ENCODE measurements at places on chromosomes 4 and X.

DNA sequence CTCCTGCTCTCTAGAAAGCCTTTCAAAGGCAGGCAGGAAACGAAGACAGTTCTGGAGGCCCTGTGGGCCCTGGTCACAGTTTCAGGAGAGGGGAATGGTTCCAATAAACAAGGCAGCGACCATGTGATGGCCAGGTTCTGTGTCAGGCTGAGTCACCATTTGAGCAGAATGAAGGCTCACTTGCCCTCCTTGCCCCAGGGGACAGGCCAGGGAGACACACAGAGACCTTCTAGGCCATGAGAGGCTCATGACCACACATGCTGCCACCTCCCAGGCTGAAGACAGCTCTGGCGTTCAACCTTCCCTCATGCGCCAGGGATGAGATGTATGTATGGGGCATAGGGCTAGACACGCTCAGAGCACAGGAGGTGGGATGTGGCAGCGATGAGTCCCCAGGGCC, 22.9 kb upstream of the TRIM2 start:
- no peak for DNase-seq

- no peak for DNase-seq
Measured at GRCh38 chr4:60723796-60724195, 476.3 kb upstream of the ADGRL3 start.

DNA sequence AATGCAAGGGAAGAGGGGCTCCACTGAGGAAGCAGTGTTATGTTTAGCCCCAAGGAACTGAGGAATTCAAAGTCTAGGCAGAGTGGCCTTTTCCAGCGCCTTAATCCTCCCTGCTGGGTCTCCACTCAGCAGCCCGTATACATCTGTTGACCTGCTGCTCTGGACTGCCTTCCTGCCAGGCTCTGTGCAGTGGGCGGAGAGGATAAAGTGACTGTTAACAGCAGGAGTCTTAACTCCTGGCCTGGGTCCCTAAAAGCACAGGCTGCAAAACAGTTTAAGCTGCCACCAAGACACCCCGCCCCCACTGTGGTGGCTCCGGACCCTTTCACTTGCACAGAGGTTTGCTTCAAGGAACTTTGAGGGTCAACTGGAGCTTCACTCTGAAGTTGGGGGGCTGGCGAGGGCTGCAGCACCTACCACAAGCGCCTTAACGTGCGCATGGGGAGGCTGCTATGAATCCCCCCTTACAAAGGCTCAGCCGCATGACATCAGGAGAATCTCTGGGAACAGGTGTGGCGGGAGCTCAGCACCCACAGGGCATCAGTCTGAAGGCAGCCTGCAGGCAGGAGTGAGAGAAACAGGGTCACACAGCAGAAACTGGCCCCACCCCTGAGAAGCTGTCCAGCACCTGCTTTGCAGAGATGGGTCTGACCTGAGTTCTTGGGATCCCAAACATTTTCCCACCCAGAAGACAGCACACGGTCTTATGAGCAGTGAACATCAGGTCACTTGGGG, 358.2 kb upstream of the GATB start:
- no peak for DNase-seq

DNA sequence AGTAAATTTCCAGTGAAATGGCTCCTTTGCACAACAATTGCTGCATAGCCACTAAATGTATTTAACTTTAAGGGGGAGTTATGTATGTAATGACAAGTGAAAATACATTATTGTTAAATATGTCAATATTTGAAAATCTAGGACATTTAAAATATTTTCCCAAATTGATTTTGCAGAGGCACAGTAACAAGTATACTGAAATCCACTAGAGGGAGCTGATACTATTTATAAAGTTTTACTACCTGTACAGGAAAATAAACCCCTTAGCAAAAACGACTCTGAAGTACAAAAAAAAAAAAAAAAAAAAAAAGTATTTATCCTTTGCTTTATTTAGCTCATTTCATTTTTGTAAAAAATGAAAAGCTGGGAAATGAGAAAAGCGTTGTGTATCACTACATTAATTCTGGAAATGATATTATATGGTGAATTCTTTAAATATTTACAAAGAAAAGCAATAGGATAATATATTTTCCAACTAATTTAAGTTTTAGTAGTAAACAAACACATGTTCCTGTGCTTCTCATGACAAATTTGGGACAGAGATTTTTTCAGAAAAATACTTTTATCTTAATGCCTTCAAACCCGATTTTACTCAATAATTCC, 727.7 kb downstream of the DMD start:
- no peak for DNase-seq

All from stimulated activated CD4-positive, alpha-beta T cell treated with anti-CD3 and anti-CD28 coated beads, Interleukin-1b, Interleukin-23, amount 100 ng/mL, for 1 hour (primary cell).